ENCODE measurements at places on chromosomes 1 and 21. TPM values are rescaled to one million over a fixed set of nuclear protein-coding genes. Genes with fewer than 3 reads are reported as not detected.

TGFBR3 gene
- total RNA-seq = 20.5 TPM

CELA3A gene
- total RNA-seq = 0.65 TPM

OR2L2 gene
- not detected for total RNA-seq

XCL2 gene
- not detected for total RNA-seq

KLHL12 gene
- 17.5 TPM for total RNA-seq

CCDC185 gene
- total RNA-seq = not detected

LDLRAD1 gene
- not detected for total RNA-seq

MIXL1 gene
- not detected for total RNA-seq

ELAPOR1 gene
- total RNA-seq = 0.37 TPM

SLC5A9 gene
- not detected for total RNA-seq

OR2T11 gene
- total RNA-seq = not detected

SNIP1 gene
- 8.9 TPM for total RNA-seq

EXTL1 gene
- 2.8 TPM for total RNA-seq

COL6A1 gene
- total RNA-seq = 36.1 TPM

AMY1B gene
- not detected for total RNA-seq

FGR gene
- total RNA-seq = 1.3 TPM

Data from psoas muscle (tissue), 8 donors.